Pons (tissue), 1 donor: ENCODE measurements at places on chromosomes 5 and 9.

GRCh38 chr9:26856413-26857032 is 36.1 kb downstream of the CAAP1 start:
- DNase-seq = peak; percentile 37

GRCh38 chr9:129988607-129989361 is 54.2 kb downstream of the FNBP1 start:
- DNase-seq = no peak

DNA sequence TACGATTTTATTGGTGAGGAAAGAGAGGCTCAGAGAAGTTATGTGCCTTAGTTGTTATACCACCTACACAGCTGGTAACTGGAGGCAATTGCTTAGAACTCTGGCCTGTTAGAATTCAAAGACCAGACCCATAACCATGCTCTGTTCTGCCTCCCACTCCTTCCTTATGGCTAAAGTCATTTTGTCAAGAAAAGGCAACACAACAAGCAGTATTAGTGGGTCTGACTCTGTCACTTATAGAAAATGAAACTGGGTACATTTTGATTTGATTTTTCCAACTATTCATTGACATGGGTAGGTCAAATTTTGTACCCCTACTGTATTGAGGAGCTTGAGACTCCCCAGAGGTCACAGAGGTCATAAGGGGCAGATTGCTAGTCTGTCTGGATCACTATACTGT is 44.5 kb upstream of the NR3C1 start:
- DNase-seq = no peak

DNA sequence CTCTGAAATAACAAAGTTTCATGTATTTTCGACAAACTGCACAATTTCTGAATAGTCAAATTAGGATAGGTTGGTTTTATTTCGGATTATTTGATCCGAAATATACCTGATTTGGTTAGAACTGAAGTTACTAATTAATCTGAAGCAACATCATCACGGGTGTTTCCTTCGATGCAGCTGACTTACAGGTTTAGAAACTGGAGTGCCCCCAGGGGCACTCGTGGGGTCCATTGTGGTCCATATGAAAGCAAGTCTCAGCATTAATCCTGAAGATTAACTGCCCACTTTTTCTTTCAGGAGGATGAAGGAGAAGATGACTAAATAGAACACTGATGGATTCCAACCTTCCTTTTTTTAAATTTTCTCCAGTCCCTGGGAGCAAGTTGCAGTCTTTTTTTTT is 5.3 kb downstream of the SET start:
- DNase-seq = no peak

DNA sequence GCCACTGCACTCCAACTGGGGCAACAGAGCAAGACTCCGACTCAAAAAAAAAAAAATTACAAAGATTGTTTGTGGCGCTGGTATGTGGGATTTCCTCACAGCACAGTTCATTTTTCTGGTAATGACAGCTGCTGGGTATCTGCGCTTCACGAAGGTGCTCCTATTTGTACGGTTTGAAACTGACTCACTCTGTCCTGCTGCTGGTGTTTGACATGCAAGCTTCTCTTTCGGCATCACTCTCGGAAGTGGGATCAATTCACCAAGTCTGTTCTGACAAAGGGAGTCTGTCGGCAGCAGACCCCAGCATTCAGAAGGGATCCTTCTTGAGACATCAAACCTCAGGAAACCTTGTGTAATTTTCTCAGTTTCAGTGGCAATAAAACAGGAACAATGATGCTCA is 26.3 kb downstream of the MAML1 start:
- no peak for DNase-seq

- DNase-seq = no peak
These were observed 121.8 kb upstream of the SAP30L start for GRCh38 chr5:154324033-154324432.

- DNase-seq = peak; percentile 36
These were observed 71.7 kb downstream of the PCSK5 start for GRCh38 chr9:75962013-75962661.

DNA sequence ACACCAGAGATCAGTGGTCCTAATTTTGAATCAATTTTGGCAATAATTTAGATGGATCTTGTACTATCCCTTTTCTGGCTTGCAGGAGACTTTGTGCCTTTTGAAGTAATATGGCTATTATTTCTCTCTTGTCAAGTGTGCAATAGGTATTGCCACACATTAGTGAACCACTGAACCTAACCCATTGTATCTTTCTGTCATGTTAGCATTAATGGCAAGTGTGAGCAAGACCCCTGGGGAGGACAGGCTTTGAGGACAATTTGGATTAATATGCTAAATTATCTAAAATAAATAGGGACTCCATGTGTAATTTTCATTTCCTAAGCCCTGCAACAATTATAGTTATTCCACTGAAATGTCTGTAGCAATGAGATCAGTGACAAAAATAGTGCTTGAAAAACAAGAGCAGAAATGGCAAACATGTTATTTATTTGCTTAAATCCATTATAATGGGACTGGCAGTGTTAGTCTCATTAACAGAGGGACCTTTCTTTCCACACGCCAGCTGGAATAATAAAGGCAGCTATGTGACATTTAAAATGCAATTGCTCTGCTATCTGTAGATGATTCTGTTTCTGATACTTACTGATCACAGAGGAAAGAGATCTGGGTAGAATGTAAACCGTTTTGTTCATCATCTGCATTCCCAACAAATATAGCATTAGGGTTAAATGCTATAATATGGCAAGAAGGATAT is 753.3 kb upstream of the ZNF608 start:
- DNase-seq = peak; percentile 95
